ENCODE measurements at places on chromosomes 2 and 18. TPM values are rescaled to one million over a fixed set of nuclear protein-coding genes. Genes with fewer than 3 reads are reported as not detected.

The GALNT3 gene
- 0.76 TPM for polyA plus RNA-seq

The TAF4B gene
- 0.38 TPM for polyA plus RNA-seq

GRCh38 chr2:8310557-8311455, 371.1 kb upstream of the ID2 start:
- no peak overlapping the region for H3K27ac ChIP-seq
- no peak overlapping the region for H3K4me3 ChIP-seq
- peaks cover 12% of the 10 kb centered on the region for H3K4me1 ChIP-seq

- H3K4me3 ChIP-seq, result no peak overlapping the region
- H3K27me3 ChIP-seq, result no peaks in the 10 kb centered on the region
- peaks cover 4% of the 10 kb centered on the region for H3K4me1 ChIP-seq
- no peaks in the 10 kb centered on the region for H3K36me3 ChIP-seq
- DNase-seq, result peak; percentile 70
Observed at GRCh38 chr2:166170356-166170755, 42.5 kb upstream of the SCN1A start.

GRCh38 chr2:190343089-190343535, 277 bp upstream of the INPP1 start:
- peak overlapping the region; percentile 2 for H3K27ac ChIP-seq
- no peaks in the 10 kb centered on the region for H3K4me1 ChIP-seq

DNA sequence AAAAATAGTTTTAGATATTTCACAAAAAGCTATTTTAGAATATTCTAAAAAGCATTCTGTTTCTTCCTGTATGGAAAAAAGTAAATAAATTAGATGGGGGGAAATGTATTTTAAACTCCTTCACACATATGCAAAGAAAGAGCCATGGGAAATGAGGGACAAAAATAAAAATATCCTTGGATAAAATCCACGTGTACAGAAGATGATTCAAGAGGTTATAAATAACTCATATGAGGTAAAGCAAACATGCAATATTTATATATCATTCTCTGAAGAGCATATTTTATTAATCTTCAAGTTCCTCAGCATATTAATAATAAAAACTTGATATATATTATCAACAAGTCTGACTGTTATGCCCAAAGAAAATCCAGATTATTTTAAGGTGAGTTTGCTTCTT, 8.8 kb upstream of the GFPT1 start:
- no peak overlapping the region for H3K4me3 ChIP-seq
- no peak overlapping the region for H3K27ac ChIP-seq
- no peaks in the 10 kb centered on the region for H3K27me3 ChIP-seq
- peaks cover 21% of the 10 kb centered on the region for H3K36me3 ChIP-seq
- H3K4me1 ChIP-seq, result no peaks in the 10 kb centered on the region

The ASIC4 gene
- not detected for polyA plus RNA-seq

DNA sequence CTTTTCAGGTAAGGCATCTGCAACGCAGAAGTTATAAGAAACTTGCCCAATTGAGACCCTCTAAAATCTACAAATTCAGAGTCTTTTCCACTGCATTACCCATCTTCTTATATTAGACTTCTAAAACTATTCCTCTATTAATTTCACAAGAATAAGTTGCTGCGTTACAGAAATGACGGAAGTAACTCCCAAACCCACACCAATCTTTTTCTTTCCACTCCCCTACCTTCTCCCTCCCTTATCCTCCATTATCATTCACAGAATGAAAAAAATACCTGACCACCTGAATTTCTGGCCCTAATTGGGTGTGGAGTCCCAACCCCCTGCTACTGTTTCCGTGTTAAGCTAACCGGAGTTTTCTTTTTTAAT, 689 bp downstream of the RPRD1A start:
- H3K4me1 ChIP-seq, result peaks cover 1% of the 10 kb centered on the region
- peak overlapping the region; percentile 63 for H3K4me3 ChIP-seq
- H3K27me3 ChIP-seq, result no peaks in the 10 kb centered on the region
- H3K36me3 ChIP-seq, result peaks cover 2% of the 10 kb centered on the region

DNA sequence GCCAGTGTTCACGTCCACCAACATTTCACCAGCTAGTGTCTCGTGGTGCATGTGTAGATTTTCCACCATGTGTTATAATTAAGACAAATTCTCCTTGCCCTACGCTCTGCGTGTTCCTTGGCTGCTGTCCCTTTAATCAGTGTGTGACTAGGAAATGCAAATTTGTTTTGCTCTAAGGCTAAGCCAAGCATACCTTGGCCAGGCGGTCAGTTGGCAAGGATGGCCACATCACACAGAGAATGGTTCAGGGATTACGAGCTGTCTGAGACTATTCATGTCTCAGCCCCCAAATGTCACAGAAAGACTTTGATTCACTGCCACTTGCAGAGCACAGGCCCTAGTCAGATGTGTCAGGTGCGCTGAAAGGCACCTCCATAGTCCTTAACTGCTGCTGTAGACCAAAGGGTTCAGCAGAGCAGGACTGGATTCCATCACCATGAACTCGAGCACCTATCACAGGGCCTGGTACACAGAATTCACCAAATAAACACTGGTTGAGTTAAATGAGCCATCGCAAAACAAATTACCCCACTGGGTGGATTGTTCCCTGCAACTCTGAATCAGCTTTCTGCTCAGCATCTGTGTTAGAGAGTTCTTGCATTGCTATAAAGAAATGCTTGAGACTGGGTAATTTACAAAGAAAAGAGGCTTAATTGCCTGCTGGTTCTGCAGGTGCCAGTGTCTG, 128.4 kb downstream of the CABLES1 start:
- H3K36me3 ChIP-seq, result 0 out of 2 replicates have a peak, but pooled peaks cover 2% of the 10 kb centered on the region
- H3K4me1 ChIP-seq, result peaks cover 20% of the 10 kb centered on the region
- H3K27me3 ChIP-seq, result no peaks in the 10 kb centered on the region

DNA sequence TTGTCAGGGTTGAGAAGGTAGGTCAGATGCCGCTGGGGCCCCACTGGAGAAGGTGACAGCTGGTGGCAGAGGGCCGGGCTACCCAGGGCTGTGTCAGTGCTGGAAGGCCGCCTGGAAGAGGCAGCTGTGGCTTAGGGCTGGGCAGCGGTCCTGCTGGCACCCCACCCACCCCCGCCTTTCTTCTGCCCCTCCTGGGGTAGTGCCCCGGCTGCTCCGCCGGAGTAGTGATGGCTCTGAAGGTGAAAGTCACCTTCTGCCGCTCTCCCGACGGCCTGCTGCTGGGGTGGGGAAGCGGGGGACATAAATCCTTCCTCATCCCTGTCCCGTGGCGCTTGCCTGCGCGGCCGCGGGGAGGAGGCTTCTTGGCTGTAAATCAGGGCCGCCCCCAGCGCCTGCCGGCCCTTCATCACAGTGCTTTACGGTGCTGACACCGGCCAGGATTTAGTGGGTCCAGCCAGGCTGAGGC, 332.2 kb downstream of the DYSF start:
- no peak overlapping the region for H3K27ac ChIP-seq
- no peak for DNase-seq
- H3K4me1 ChIP-seq, result peaks cover 13% of the 10 kb centered on the region
- H3K36me3 ChIP-seq, result no peaks in the 10 kb centered on the region

DNA sequence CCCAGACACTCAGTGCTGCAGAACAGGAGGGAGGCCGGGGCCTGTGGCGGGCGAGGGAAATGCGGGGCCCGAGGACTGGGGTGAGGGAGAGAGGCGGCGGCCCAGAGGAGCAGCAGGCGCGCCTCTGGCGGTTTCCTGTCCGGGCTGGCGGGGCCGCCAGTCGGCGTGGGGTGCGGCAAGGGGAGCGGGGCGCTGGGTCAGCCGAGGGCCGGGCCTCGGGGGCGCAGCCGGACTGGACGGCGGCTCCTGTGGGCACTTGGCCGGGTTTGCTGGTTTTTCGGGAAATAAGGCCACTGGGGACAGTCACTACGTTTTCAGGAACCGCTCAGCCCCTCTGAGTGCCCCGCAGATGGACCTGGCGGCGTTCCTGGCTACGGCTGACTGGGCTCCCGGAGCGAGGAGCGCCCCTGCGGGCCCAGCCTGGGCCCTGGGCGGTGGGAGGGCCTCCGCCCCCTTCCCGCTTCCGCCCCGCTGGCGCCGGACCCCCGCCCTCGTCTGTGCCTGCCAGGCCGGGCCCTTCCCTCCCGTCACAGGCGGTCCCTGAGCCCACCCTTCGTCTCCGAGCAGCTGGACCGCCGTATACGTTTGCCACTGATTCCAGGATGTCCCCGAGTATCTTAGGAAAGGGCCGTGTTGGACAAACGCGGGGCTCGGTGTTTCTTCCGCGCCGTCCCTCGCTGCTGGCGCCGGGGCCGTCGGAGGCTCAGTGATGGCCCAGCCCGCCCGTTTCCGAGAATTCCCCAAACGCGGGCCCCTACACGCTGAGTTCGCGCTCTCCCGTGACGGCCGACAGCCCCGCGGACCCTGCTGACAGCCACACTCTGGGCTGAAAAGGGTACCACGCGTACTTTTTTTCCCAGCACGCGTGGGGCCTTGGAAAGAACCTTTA, 84.6 kb downstream of the FAM210A start:
- H3K4me1 ChIP-seq, result no peaks in the 10 kb centered on the region
- H3K27ac ChIP-seq, result no peak overlapping the region
- peaks cover 33% of the 10 kb centered on the region for H3K27me3 ChIP-seq
- DNase-seq, result no peak
- no peaks in the 10 kb centered on the region for H3K36me3 ChIP-seq

DNA sequence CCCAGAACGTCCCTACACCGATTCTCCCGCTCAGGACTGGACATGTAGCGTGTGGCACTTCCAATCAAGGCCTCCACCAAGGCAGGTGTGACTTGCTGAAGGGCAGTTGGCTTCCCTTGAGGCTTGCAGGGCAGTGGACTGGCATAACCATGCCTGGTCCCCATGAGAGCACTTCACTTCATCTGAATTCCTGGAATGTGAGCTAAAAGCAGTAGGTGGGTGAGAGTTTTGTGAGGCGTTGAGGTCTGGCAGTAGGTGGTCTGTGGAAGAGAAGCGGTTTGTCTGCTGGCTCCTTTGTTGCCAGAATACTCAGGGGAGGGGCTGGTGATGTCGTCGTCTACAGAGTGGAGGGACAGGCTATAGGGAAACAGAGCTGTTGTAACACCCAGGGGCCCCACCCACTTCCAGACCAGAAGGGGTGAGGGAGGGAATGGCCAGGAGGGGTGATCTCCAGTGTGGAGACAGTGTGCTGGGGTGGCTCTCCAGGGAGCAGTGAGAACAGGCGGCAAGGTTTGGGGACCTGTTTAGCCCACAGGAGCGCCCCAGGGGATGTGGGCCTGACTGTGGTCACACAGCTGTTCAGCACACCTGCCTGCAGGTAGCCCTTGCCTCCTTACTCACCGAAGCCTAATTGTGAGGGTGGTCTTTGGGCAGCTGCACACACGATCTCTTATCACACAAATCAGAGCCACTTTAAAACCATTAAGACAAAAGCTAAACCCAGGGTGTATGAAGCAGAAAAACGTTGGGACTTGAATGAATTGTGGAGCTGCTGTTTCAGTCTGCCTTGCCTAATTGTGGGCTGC, 21.5 kb upstream of the ALKAL2 start:
- no peaks in the 10 kb centered on the region for H3K27me3 ChIP-seq
- no peak for DNase-seq
- no peaks in the 10 kb centered on the region for H3K4me1 ChIP-seq
- no peaks in the 10 kb centered on the region for H3K36me3 ChIP-seq
- no peak overlapping the region for H3K27ac ChIP-seq

GRCh38 chr2:145551686-145552085, 1031.8 kb upstream of the ZEB2 start:
- H3K36me3 ChIP-seq, result no peaks in the 10 kb centered on the region
- H3K4me1 ChIP-seq, result no peaks in the 10 kb centered on the region
- DNase-seq, result no peak
- H3K27me3 ChIP-seq, result no peaks in the 10 kb centered on the region
- no peak overlapping the region for H3K27ac ChIP-seq
- H3K4me3 ChIP-seq, result no peak overlapping the region

DNA sequence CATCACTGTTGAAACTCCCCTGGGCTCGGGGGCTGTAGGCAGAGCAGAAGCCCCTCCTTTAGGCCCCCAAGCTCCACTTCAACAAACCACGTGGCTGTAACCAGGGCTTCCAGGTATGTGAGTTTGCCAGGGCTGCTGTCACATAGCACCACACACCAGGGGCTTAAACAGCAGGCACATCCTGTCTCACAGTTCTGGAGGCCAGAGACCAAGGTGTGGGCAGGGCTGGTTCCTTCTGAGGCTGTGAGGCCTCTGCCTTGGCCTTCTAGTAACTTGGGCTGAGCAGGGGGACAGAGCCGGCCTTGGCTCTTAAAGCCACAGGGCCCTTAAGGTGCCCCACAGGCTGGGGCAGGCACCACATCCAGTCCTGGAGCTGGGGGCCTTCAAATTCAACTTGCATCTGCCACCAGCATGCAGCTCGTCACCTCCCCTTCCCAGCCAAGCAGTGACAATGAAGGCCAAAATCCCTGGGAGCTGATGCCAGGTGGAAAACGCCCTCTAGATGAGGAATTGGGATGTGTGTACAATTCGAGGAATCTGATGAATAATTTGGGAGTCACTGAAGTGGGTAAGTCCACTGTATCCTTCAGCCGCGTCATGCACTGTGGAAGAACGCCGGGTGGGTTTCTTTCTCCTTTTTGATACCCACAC, 104.2 kb upstream of the ODC1 start:
- no peak overlapping the region for H3K27ac ChIP-seq
- no peak for DNase-seq
- no peaks in the 10 kb centered on the region for H3K36me3 ChIP-seq
- no peak overlapping the region for H3K4me3 ChIP-seq
